ENCODE measurements at places on chromosomes 6 and 20.

GRCh38 chr6:71476371-71476770 is 187.8 kb downstream of the OGFRL1 start:
- DNase-seq, result peak; percentile 42

GRCh38 chr6:166240889-166241288 is 67.3 kb downstream of the PRR18 start:
- no peak for DNase-seq

- DNase-seq, result peak; percentile 98
Measured at GRCh38 chr20:25237610-25238318, 10.1 kb upstream of the PYGB start.

DNA sequence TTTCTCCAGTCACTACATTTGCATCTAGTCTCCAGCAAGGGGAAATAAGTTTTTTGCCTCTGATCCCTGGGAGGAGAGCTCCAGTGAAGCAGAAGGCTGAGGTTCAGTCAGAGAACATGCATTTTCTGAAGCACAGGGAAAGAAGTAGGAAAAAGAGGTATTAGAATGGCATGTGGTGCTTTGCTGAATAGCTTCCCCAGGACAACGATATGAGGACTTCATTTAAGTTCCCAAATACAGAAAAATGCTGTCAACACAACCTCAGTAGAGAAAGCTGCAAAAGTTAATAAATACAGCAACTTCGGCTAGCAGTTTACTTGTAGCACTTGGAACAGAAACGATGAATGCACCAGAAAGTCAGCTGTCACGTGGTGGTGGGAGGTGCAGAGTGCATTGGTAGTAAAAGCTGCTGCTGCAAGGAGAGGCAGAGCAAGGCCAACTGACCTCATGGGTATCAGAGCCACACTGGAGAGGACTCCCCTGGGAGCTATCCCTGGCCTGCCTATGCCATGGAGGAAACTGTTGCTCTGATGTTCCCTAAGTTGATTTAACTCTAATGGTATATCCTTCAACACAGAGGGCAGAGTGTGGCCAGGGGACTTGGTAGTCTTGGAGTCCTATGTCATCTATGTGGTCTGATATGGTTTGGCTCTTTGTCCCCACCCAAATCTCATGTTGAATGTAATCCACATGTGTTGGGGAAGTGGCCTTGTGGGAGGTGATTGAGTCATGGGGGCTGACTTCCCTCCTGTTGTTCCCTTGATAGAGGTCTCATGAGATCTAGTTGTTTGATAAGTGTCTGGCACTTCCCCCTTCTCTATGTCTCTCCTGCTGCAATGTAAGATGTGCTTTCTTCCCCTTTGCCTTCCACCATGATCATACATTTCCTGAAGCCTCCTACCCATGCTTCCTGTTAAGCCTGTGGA is 85.9 kb downstream of the ADTRP start:
- no peak for DNase-seq

DNA sequence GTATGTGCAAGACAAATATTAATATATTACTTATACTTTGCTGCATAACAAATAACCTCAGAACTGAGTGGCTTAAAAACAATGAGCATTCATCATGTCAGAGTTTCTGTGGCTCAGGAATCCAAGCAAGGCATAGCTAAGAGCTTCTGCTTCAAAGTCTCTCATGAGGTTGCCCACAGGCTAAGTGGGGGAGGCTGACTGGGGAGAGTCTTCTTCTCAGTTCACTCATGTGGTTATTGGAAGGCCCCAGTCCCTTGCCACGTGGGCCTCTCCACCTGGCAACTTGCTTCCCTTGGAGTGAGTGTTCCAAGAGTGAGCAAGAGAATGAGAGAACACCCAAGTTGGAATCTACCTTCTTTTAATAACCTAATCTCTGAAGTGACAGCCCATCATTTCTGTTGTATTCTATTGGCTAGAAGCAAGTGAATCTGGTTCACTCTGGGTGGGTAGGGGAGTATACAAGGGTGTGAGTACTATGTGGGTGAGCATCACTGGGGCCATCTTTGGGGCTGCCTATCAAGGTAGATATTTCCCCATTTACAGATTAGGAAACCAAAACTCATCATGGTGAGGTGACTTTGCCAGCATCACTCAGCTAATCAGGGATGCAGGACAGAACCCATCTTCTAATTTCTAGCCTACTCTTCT is 36.0 kb downstream of the DNAH8 start:
- DNase-seq, result no peak

DNA sequence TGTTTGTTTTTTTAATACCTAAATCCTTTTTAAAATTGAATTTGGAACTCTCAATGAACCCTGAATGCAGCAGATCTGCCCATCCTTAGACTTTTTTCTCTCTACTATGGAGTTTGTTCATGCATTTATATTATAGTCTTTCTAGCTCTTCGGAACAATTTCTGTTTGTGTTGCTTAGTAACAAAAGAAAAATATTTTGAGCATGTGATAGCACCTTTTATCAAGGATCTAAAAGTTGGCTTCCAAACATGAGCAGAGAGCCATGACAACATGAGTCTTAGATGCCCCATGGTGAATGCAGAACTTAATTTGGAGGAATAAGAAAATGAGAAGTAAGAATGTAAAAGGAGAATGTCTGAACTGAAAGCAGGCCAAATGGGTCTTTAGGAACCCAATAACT is 133.7 kb downstream of the EDN1 start:
- peak; percentile 21 for DNase-seq

GRCh38 chr6:109296971-109297372 is 85.3 kb downstream of the CD164 start:
- no peak for DNase-seq

DNA sequence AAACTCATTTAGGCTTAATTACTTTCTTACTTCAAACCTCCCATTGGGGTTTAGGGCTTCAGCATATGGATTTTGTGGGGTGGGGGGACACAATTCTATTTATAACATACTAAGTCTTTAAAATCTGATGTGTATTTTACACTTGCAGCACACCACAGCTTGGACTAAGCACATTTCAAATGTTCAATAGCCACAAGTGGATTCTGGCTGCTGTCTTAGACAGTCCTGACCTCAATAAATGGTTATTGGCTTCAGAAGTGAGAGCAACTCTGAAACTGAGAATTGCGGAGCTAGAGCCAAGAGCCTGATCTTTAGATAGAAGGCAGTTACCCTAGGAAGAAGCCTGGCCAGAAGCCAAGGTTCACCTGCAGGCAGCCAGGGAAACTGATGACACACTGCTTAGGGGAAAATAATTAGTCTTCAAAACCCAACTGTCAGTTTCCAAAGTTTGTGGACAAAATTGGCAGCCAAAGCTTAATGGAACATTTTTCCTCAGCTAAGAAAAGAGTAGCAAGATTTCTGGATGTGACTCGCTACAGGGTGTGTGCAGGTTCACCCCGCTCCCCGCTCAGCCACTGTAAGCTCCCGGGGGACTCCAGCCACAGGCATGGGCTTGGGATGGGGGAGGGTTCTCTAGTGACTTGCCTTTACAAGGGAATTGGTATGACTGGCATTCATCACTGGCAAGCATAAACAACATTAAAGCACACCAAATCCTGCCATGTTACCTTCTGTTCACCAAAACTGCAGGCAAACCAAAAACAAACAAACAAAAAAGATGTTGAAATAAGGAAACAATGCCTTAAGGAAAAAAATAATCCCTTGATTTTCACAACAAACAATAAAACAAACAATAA is 219.8 kb downstream of the TFAP2A start:
- DNase-seq, result no peak

DNA sequence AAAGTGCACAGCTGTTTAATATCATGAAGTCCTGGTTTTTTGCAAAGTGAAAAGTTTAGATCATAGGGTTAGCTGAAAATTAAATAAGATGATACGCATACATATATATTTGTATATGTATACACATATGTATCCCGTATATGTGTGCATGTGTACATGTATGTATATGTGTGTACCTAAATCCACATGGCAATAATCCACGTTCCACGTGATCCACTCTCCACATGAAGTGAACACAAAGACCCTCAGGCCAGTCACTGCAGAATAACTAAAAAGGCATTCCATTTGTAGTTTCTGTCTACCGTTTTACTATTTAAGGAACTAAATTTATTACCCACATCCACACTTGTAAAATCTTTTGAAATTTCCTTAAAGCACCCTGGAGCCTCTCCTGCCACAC is 294.9 kb downstream of the FOXA2 start:
- DNase-seq, result no peak

- DNase-seq, result no peak
Measured at GRCh38 chr6:160349814-160350350, 1.7 kb downstream of the SLC22A3 start.

GRCh38 chr6:12637960-12638641 is 78.5 kb upstream of the PHACTR1 start:
- DNase-seq, result peak; percentile 65

- DNase-seq, result no peak
Measured at GRCh38 chr6:110595112-110595511, 118.7 kb upstream of the SLC22A16 start.

DNA sequence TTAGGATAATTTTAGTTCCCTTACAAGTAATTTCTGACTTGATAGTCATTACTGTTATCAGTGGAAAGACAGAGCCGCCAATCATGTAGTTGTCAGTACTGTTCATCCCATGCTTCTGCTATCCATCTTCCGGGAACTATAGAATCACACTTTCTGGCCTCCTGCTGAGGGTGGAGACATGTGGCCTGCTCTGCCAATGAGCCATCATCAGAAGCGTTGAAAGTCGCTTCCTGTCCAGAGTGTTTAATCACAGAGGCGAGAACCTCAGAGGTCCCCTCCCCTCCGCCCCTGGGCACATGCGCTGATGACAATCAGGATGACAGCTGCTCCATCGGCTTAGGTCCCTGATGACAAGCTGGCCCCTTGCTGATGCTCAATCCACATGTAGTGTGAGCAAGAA is 3.0 kb downstream of the DDO start:
- DNase-seq, result no peak

DNA sequence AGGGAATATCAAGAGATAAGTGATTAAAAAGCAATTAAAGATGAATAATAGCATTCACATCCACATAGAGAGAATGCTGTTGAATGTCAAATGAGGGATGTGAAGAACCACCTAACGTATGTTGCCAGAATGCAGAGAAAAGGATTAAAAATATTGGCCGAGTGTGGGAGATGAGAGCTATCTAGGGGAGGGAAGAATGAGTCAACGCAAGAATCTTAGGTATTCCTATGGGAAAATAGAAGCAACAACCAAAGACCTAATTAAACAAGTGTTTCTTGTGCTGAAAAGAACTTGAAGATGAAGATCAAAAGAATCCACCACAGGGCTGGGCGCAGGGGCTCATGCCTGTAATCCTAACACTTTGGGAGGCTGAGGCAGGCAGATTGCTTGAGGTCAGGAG is 12.2 kb upstream of the RSPH3 start:
- DNase-seq, result no peak

DNA sequence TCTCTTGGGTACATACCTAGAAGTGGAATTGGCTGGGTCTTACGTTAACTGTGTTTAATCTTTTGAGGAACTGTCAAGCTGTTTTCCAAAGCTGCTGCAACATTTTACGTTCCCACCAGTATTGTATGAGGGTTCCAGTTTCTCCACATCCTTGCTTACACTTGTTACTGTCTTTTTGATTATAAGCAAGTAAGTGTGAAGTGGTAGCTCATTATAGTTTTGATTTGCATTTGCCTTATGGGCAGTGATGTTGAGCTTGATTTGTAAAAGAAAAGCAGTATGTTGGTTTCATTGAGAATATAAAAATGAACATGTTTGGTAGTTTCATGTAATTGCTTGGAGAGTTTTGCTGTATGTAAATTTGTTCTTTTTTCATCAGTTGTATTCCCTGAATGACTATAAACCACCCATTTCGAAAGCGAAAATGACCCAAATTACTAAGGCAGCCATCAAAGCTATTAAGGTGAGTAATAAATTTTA is 40.4 kb downstream of the SCAF8 start:
- DNase-seq, result no peak

DNA sequence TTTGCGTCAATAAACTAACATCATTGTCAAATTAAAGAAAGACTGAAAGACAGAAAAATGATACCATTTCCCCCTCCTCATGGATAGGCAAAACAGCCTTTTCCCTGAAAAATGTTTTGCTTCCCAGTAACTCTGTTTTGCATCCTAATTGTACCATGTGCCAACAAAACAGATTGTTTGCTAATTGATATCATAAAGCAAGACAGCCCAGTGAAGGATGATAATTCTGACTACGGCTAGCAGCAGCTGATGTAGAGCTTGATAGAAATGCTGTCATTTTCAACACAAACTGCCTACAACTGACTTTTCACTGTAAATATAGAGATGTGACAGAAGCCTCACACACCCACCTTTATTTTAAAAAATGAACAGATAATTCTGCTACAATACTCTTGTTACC is 1061.6 kb downstream of the HACE1 start:
- no peak for DNase-seq

GRCh38 chr6:168404560-168404959 is 36.4 kb upstream of the SMOC2 start:
- no peak for DNase-seq

DNA sequence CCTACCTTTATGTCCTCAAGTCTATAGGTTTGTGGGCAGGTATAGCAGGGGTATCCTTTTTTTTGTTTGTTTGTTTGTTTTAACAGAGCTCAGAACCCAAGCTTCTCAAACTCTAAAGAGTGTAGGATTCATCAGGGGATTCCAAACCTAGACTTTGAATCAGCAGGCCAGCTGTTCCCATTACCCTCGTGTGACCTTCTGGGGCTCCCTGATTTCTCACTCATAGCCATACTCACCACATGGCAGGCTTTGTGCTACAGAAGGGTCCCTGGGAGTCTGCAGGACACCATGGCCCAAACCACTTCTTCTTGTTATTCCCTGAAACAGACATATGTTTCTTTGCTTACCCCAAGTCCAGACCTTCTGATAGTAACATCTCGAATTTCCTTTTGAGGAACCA is 350.8 kb upstream of the TSHZ2 start:
- DNase-seq, result no peak

GRCh38 chr6:35055891-35056290 is 85.2 kb downstream of the TCP11 start:
- DNase-seq, result no peak

GRCh38 chr6:163814494-163815364 is 400.2 kb downstream of the QKI start:
- DNase-seq, result peak; percentile 80

GRCh38 chr20:33062105-33062824 is 8.6 kb downstream of the BPIFB3 start:
- no peak for DNase-seq

DNA sequence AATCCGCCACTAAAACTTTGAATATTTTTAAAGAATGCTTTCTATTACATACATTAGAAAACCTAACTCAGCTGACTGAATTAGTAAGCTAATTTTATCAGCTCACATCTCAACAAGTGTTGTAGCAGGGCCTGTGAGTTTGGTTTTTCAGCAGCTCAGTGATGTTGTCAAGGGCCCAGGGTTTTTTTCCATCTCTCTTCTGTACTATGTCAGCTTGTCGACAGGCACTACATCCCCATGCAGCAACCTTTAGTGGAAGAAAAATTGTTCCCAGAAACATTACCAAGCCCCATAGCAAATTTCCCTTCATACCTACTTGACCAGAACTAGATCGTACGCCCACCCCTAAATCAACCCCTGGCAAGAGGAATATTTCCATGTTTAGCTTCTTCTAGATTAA is 170.3 kb upstream of the TNFAIP3 start:
- DNase-seq, result no peak
